ENCODE measurements at places on chromosomes 12 and 14. TPM values are rescaled to one million over a fixed set of nuclear protein-coding genes. Genes with fewer than 3 reads are reported as not detected.

The SYT10 gene
- not detected for total RNA-seq

The KRT71 gene
- under 0.01 TPM for total RNA-seq

The MDGA2 gene
- total RNA-seq: 0.33 TPM

The VPS33A gene
- 27.2 TPM for total RNA-seq

The CMA1 gene
- not detected for total RNA-seq

The MIP gene
- total RNA-seq: not detected

The WNT1 gene
- total RNA-seq: 0.11 TPM

The LRRC43 gene
- total RNA-seq: 1.2 TPM

The CHGA gene
- not detected for total RNA-seq

The ERG28 gene
- total RNA-seq: 5.1 TPM

The SLC6A13 gene
- total RNA-seq: not detected

The FRMD6 gene
- 75.8 TPM for total RNA-seq

The NYNRIN gene
- total RNA-seq: 153 TPM

The SLC6A15 gene
- 3.8 TPM for total RNA-seq

The CCDC196 gene
- not detected for total RNA-seq

The CELA1 gene
- not detected for total RNA-seq

The RPL10L gene
- not detected for total RNA-seq

The ABCC9 gene
- 0.11 TPM for total RNA-seq

The NTS gene
- total RNA-seq: not detected

The SNW1 gene
- total RNA-seq: 51.8 TPM

The KRT7 gene
- 2,495 TPM for total RNA-seq

The ISCA2 gene
- 13.1 TPM for total RNA-seq

The BMP4 gene
- not detected for total RNA-seq

The OR11G2 gene
- total RNA-seq: not detected

The CLEC12A gene
- total RNA-seq: not detected

The AKAP3 gene
- total RNA-seq: 6.3 TPM

The C12orf54 gene
- not detected for total RNA-seq

The RERGL gene
- not detected for total RNA-seq

The DNAJC22 gene
- under 0.01 TPM for total RNA-seq

The INSM2 gene
- under 0.01 TPM for total RNA-seq

The TEX22 gene
- 0.39 TPM for total RNA-seq

The CEBPE gene
- not detected for total RNA-seq

The PLA2G1B gene
- total RNA-seq: not detected

The TTC9 gene
- 0.39 TPM for total RNA-seq

The KERA gene
- total RNA-seq: not detected

The MMP19 gene
- total RNA-seq: 4.9 TPM

The CABP1 gene
- 0.33 TPM for total RNA-seq

The PROX2 gene
- not detected for total RNA-seq

The GTF2A1 gene
- total RNA-seq: 28.6 TPM

The POU6F1 gene
- 2.2 TPM for total RNA-seq

The PTPN6 gene
- 21.2 TPM for total RNA-seq

The RD3L gene
- total RNA-seq: not detected

The ZC3H14 gene
- 57.7 TPM for total RNA-seq

The EFCAB11 gene
- total RNA-seq: 8.8 TPM

The GPRC5A gene
- total RNA-seq: 41.6 TPM

The CALCOCO1 gene
- 129 TPM for total RNA-seq

The ZNF891 gene
- total RNA-seq: 0.76 TPM

The VRTN gene
- total RNA-seq: not detected

The IGF1 gene
- total RNA-seq: not detected

The SYCP3 gene
- under 0.01 TPM for total RNA-seq

The SPRYD3 gene
- total RNA-seq: 33.4 TPM

The TSPAN19 gene
- total RNA-seq: not detected

The PAH gene
- not detected for total RNA-seq

The OR6C68 gene
- not detected for total RNA-seq

The GARIN6 gene
- total RNA-seq: not detected
